Astrocyte of the spinal cord (primary cell): ENCODE measurements at places on chromosomes 11 and 22.
A peak's percentile ranks its signal among the peaks of the same experiment; 100 is the strongest.

GRCh38 chr11:18699848-18700261, 1.3 kb downstream of the TMEM86A start:
- no peak for DNase-seq

DNA sequence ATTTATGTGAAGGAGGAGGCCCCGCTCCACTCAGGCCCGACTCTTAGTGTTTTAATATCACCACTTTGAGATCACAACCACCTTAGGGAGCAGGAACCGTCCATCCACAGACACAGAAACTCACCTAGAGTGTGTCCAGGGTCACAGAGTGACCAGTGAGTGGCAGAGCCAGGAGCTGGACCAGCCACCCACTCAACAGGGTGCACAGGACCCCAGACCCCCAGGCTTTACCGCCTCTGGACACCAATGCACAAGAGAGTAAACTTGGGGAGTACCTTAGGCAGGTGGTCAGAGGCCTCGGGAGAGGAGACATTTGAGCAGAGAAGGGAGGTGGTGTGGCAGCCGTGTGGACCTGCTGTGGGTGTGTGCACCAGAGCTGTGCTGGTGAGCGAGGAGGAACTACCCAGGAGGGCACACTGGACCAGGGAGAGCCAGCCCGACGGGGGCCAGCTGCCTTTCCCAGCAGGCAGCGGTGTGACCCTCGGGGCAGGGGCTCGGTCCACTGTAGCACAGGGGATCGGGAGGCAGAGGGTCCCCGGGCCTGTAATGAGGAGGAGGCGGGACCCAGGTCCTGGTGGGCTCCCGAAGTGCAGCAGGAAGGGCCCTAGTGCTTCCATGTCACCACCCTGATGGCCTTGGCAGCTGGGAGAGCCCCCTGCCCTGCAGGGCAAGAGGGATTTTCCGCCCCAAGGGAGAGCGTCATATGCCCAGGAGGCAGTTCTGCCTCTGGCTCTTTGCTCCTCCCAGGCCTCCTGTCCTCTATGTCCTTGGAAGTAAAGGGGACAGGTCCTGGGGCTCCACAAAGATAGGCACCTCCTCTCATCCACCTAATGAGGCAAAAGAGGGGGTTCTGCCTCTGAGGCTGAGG, 7.5 kb upstream of the NLRP6 start:
- DNase-seq, result no peak

GRCh38 chr22:36027935-36028645, 534 bp downstream of the RBFOX2 start:
- peak; percentile 15 for DNase-seq

- peak; percentile 6 for DNase-seq
Observed at GRCh38 chr11:62931499-62932278, 10.5 kb upstream of the CHRM1 start.

DNA sequence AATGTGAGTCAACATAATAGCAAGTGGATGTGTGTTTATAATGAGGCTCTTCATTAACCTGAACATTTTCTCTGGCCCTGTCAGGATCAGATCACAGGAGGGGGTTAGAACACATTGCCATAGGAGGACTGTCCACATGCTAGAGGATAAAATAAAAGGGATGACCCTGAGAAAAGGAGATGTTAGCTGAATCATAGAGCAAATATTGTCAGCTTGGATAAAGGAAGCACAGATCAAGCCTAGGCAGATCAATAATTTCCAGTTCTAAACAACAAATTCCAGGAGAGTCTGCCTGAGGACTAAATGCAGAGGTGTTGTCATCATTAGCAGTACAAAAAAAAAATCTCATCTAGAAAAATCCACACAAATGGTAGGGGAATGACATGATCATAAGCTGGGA, 337.9 kb downstream of the LRRC4C start:
- DNase-seq, result no peak

- no peak for DNase-seq
Observed at GRCh38 chr11:85923455-85923854, 68.3 kb downstream of the CCDC83 start.

GRCh38 chr11:10255388-10256125, 38.5 kb downstream of the SBF2 start:
- no peak for DNase-seq

GRCh38 chr11:92311616-92312449, 87.2 kb downstream of the FAT3 start:
- no peak for DNase-seq
